ENCODE measurements at places on chromosomes 1 and 21.

DNA sequence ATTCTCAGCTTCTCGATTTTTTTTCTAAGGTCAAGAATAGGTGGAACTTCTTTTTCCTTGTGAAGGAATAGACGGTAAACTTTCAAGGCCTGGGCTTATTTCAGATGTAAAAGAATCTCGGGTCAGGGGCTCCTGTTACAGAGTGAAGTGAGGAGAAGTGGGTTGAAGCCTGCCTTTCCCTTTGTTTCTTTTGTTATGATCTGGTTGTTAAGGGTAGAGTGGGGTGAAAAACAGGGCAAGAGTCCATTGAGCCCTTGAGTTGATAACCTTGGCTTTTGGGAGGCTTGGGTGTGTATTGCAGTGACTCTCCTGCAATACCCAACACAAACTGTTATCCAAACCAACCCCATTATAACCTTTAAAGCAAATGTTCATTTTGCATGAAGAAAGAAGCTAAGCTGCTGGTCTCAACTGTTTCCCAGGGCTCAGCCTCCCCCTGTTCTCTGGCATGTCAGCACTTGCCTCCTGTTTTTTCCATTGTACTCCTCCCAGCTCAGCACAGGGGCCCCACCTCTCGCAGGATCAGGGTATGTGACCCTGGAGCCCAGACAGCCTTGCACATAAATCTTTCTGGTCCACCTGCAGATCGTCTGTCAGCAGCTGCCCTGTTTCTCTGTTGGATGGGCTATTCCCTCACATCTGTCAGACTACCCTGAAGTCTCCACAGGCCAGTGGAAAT is 102.4 kb downstream of the CACHD1 start:
- DNase-seq = peak; percentile 20

GRCh38 chr1:187027253-187027652 is 198.5 kb downstream of the PLA2G4A start:
- DNase-seq = no peak

- DNase-seq = no peak
Measured at GRCh38 chr1:219759095-219759494, 146.2 kb upstream of the ZC3H11B start.

- DNase-seq = no peak
Measured at GRCh38 chr1:204528241-204528640, 12.0 kb downstream of the MDM4 start.

- no peak for DNase-seq
Measured at GRCh38 chr1:66728021-66728420, 24.2 kb upstream of the DYNLT5 start.

- no peak for DNase-seq
Measured at GRCh38 chr1:246279402-246279801, 227.7 kb downstream of the SMYD3 start.

- no peak for DNase-seq
Measured at GRCh38 chr1:66729523-66729922, 22.7 kb upstream of the DYNLT5 start.

GRCh38 chr1:194014014-194014413 is 827.6 kb upstream of the B3GALT2 start:
- no peak for DNase-seq

GRCh38 chr1:201282931-201283829 is at the start of gene PKP1:
Gene PKP1, plus strand, starts transcription at chr1:201283506. Its CDS starts 197 bp downstream, at chr1:201283703.
- no peak for DNase-seq

DNA sequence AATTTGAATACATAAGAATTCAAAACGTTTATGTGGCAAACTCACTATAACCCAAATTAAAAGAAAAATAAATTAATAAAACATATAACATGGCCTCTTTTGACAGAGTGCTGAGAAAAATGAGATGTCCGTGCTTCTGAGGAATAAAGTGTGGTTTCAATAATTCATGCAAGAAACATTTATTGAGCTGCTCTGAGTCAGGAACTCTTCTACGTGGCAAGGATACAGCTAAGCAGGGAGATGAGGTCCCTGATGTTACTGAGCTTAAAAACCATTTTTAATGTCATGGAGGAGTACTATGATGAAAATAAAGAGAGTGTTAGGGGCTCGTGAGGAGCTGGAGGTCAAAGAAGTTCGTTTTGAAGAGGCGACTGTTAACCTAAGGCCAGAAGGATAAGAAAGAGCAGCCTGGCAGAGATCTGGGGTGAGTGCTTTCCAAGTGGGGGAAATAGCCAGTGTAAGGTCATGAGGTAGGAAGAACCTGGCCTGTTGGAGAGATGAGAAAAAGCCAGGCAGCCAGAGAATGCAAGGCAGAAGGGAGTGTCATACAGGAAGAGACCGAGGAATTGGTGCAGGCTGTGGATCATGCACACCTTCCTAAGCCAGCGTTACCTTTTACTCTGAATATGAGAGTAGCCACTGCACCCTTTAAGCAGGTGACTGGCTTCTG is 182.2 kb upstream of the DUSP10 start:
- DNase-seq = no peak

All from iPS DF 6.9 (cell line).